ENCODE measurements at places on chromosomes 3 and 15. TPM values are rescaled to one million over a fixed set of nuclear protein-coding genes. Genes with fewer than 3 reads are reported as not detected.

- no peak for DNase-seq
Observed at GRCh38 chr3:88863196-88863595, 244.2 kb upstream of the EPHA3 start.

Gene TERB2
- not detected for total RNA-seq

DNA sequence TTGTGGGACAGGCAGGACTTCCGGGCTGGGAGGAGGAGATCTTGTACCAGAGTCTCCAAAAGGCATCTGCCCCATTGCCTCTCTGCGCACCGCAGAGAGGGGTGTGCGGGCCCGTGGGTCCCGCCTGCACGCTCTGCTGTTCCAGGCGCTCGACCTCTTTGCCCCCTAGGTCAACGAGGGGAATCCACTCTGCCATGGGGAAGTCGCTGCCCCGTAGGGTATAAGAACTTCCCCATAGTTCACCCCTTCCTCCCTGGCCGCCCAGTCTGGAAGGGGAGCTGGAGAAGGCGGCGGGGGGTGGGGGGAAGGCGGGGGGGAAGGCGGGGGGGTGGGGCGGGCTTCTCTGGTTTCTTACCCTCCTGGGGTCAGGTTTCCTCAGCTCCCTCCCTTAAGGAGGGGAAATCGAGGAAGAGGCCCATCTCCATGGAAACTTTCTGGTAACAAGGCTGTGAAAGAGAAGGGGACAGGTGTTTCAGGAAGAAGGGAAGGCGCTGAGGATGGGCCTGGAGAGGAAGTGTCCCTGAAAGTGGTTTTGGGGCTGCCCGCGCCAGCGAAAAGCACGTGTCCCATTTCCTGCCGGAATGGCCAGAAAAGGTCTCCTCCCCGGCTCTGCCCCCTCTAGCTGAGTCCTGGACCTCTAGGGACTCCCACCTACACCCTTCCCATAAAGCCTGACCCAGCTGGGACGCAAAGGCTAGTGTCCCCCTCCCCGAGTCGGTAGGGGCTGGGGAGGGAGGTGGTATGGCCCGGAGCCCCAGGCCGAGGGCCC, 27.5 kb downstream of the NR1I2 start:
- no peak for DNase-seq

- DNase-seq: no peak
Observed at GRCh38 chr3:4528819-4529600, 35.9 kb downstream of the ITPR1 start.

Gene NSUN3
- total RNA-seq: 14.0 TPM

DNA sequence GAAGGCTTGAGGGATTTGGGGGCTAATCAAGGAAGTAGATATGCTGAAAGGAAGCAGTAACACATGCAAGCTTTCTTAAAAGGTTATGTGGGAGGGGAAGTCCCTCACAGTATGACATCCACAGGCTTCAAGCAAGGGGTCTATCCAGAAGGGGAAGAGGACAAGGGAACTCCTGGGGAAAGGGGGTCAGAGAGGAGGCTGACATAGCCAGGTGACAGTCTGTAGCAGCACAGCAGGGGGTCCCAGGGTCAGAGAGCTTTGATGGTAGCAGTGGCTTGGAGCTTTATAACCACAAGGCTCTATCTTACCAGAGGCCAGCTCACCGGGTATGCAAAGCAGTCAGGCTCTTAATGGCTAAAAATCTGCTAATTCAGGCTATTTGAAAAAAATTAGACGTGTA, 150.6 kb upstream of the NSMCE3 start:
- no peak for DNase-seq

GRCh38 chr3:138065949-138066348, 49.5 kb downstream of the DZIP1L start:
- DNase-seq: no peak

Gene ATP8B4
- 1.4 TPM for total RNA-seq

Gene PGBD4
- 2.2 TPM for total RNA-seq

Gene TM4SF1
- total RNA-seq: 0.22 TPM

DNA sequence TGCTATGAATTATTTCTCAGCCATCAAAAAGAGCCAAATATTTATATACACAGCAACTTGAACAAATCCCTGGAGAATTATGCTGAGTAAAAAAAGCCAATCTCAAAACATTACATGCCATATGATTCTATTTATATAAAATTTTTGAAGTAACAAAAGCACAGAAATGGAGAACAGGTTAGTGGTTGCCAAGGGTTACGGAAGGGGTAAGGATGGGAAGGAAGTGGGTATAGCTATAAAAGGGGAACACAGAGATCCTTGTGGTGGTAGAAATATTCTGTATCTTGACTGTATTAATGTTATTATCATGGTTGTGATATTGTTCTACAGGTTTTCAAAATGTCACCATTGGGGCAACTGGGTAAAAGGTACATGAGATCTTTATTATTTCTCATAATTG, 62.3 kb upstream of the ASB14 start:
- no peak for DNase-seq

DNA sequence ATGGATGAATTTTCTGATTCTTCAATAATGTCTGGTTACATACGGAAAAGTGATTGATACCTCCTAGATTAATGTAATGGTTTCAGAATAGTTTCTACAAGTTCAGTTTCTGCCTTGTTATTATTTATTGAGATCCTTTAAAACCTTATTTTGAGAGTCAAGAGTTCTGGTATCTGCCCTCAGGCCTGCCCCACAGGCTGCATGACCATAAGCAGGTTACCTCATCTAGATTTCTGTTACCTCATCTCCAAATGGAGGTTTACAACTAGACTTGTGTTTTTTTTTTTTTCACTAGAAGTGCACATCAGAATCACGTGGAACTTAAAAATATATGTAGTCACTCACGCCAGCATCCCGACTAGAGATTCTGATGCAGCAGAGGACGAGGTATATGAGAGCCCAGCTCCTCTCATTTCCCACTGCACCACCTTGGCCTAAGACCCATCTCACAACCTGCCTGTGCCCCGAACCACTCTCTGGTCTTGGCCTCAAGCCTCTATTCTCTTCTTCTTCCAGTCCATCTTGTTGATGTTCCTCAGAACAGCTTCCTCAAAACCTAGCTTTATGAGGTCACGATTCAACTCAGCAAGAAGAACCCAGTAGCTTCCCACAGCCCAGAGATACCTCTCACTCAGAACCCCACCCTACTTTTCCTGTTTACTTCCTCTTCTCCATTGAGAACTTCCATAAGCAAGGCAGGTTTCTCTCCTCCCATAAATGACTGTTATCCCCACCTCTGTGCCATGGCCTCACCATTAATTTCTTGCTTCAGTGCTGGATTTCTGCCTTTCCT, 353.4 kb downstream of the CHST2 start:
- no peak for DNase-seq

GRCh38 chr3:58952128-58952917, 97.5 kb downstream of the CFAP20DC start:
- DNase-seq: no peak

Gene EIF4G1
- total RNA-seq: 990 TPM

GRCh38 chr15:76196269-76197231, 114.7 kb downstream of the ETFA start:
- DNase-seq: no peak

Gene GHSR
- total RNA-seq: not detected

Gene SLC27A2
- total RNA-seq: 15.0 TPM

- DNase-seq: no peak
Observed at GRCh38 chr3:171812811-171813210, 2.5 kb upstream of the PLD1 start.

Gene SCN11A
- not detected for total RNA-seq

Gene FGF7
- total RNA-seq: not detected

All from activated T-cell treated with anti-CD3 and anti-CD28 coated beads, Interleukin-2, amount 50 U/mL, for 4 hours (primary cell).